ENCODE measurements at places on chromosomes 3 and 15. TPM values are rescaled to one million over a fixed set of nuclear protein-coding genes. Genes with fewer than 3 reads are reported as not detected.

The GPR62 gene
- total RNA-seq: not detected

The LOXL1 gene
- 342 TPM for total RNA-seq

The MON1A gene
- total RNA-seq: 15.4 TPM

The ABHD14A gene
- total RNA-seq: 10.3 TPM

The GOLIM4 gene
- 43.6 TPM for total RNA-seq

The SHC4 gene
- 0.61 TPM for total RNA-seq

The ACKR2 gene
- not detected for total RNA-seq

The ZNF280D gene
- 45.3 TPM for total RNA-seq

The RHOV gene
- 0.16 TPM for total RNA-seq

The SNTN gene
- not detected for total RNA-seq

The RPL22L1 gene
- total RNA-seq: 84.0 TPM

Measured in hair follicle dermal papilla cell (primary cell).